A172 (cell line): ENCODE measurements at places on chromosomes 7 and 10.

GRCh38 chr10:84054743-84055142 is 84.6 kb upstream of the GHITM start:
- no peak for DNase-seq

- DNase-seq, result no peak
Measured at GRCh38 chr10:93096901-93097300, 23.2 kb downstream of the CYP26A1 start.

DNA sequence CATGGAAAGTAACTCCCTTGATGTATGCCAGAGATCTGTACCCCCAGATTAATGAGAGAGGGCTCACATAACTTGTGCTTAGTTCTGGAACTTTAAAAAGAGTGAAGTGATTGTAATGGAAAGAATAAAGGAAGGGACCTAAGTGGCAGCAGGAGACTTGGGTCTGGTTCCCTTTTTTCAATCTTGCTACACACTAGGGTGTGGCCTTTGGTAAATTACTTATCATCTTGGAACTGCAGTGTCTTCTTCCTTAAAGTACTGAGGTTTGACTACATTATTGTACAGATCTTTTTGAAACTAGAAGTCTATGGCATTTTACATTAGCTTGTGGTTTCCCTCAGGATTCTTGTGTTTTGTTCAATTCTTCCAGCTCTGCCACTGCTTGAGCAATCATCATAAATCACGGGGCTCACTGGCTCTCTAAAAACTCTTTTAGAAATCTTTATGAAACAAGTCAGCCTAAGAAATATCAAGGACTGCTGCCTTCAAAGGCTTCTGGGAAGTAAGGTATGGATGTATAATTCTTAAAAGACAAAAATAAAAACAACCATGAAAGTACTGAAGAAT is 22.5 kb upstream of the CHRM2 start:
- DNase-seq, result peak; percentile 4

- DNase-seq, result no peak
Measured at GRCh38 chr7:138158739-138159528, 82.7 kb downstream of the AKR1D1 start.
